ENCODE measurements at places on chromosomes 4 and X.
A peak's percentile ranks its signal among the peaks of the same experiment; 100 is the strongest.

DNA sequence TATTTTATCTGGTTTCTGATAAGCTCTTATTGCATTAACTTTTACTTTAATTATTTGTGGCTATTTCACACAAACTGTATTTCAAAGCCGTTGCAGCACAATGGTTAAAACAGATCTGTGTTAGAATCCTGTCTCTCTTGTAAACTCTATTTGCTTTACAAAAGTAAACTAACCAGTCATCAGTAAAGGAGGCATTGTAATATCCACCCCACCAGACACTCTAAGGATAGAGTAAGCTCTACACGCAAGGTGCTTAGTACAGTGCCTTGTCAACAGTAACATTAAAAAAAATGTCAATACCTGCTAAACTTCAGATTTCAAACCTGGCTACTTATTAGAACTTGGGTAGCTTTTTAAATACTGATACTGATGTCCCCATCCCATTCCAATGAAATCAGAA is 228.4 kb downstream of the RCHY1 start:
- no peak for DNase-seq

DNA sequence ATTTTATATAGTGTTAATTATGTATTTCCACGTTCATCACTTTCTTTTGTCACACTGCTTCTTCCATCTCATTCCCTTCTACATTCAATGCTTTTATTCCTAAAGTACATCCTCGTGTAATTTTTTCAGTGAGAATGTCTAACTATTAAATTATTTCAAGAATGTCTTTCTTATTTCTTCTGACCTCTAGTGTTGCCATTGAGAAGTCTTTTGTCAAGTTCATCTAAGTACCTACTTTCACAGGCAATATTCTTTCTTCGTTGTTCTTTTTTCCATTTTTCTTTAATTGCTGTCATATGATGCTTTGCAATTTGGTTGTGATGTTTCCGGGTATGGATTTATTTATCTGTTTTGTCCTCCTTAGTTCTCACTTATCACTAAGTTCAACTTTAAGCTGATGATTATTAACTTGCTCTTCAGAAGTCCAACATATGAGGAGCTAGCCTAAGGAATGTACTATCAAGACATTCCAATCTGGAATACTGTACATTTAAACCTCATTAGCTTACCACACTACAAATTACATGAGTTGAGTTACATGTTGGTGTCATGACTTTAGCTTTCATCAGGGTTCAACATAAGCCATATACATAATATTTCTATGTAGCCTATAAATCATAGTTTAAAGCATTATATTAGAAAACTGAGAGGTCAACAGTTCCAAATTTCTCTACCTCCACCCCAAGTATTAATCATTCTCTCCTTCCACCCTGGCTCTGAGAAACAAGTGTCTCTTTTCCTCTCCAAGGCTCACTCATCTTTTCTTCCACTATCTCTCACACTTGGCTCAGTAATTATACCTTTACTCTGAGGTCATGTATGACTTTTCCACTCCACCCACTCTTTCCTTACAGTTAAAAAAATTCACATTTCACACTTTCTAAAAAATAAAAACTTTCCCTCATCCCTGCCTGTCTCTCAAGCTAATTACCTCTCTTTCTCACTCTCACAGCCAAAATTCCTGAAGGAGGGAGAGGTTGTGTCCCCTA is 81.5 kb downstream of the COX18 start:
- no peak for DNase-seq

DNA sequence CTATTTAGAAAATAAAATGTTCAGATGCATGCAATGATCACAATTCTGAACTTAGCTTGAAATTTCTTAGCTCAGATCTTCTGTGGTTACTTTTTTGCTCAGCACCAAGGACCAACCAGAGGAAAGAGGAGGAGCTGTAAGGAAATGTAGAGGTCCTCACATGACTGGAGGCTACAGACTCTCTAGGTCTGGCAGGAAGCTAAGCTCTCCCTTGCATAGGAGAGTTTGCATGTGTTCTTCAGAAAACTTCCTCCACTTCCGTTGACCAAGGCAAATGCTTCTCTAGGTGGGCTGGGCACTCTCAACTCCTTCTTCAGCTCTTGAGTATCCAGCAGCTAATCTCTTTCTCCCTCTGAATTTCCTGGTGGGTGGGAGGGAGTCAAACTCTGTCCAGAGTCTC is 119.6 kb downstream of the BTC start:
- no peak for DNase-seq

- no peak for DNase-seq
These were observed 893 bp upstream of the METAP1 start for GRCh38 chr4:98994474-98995182.

DNA sequence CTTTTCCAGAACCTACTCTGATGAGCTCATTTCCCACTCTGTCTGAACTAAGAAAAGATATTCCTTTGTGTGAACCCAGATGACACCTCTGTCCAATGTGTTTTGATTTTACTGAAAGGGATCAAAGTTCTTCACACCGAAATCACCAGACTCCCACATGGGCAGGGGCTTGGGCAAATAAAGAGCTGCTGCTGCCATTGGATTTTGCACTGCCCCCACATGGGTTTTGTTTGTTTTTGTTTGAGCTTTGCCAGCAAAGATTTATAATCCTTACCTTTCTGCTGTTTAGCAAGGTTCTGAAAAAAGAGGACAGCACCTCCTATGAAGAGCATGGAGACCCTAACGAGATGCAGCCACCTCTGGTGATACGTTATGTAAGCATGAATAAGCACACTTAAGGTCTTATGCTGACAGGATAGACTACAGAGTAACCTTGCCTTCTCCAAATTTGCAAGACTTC is 44.3 kb downstream of the HSD17B13 start:
- DNase-seq = no peak

DNA sequence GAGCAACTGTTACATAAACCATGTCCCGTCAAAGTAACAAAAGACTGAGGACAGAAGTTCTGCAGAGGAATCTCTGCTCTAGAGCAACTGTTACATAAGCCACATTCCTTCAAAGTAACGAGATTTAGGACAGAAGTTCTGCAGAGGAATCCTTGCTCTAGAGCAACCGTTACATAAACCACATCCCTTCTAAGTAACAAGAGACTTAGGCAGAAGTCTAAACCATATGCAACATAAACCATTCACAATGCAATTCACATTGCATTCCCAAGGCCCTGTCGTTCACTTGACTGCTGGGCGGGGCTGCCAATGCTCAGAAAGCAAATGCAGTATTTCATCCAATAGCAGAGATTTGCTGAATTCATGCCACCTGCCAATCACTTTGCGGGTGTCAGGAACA is 124.4 kb upstream of the PUDP start:
- no peak for DNase-seq

- DNase-seq = no peak
These were observed 25.6 kb upstream of the PRDM8 start for GRCh38 chr4:80171656-80172055.

- DNase-seq = no peak
These were observed 733.3 kb downstream of the RPA4 start for GRCh38 chrX:97616883-97617530.

GRCh38 chr4:62394766-62395165 is 1194.6 kb downstream of the ADGRL3 start:
- no peak for DNase-seq

GRCh38 chrX:40120838-40121580 is 23.3 kb upstream of the BCOR start:
- DNase-seq = no peak

DNA sequence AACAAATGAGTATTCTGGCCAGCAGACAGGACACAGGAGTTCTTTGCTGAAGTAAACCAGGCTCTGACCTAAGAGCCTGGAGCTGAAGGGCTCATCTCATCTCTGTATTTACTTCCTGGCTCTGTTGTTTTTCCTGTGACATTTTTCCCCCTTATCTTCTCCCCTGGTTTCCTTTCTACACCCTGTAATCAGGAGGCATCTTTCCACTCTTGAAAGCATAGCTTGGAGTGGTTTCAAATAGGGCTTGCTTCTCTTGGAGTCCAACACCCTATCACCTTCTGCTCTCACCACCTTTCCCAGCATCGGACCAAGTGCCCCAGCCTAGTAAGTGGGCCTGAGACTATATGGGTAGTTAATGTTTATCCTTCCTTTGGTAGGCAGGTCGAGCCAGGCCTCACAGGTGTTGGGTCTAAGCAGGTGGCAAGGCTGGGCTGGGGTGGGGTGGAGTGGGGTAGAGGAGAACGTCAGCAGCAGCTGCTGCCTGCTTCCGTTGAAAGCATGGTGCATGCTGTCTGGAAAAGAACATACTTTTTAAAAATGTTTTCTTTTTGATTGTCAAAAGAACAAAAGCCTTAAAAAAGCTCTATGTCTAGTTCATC is 1.2 kb downstream of the DRP2 start:
- no peak for DNase-seq

DNA sequence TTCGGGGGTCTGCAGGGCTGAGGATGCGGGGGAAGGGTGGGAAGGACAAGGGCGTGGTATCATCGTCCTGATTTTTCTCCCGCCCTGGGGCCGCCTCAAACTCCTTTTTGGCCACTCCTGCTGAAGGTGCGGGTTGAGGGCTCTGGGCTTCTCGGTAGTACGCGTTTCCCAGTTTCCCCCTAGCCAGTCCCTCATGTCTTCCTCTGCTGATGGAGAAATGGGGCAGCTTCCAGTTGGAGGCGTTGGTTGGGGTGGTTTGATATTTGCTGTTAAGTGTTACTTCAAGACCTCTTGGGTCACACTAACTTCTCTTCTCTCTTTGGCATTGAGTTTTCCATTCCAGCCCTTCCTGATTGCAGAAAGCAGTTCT is 482 bp downstream of the GSTCD start:
- DNase-seq = no peak

DNA sequence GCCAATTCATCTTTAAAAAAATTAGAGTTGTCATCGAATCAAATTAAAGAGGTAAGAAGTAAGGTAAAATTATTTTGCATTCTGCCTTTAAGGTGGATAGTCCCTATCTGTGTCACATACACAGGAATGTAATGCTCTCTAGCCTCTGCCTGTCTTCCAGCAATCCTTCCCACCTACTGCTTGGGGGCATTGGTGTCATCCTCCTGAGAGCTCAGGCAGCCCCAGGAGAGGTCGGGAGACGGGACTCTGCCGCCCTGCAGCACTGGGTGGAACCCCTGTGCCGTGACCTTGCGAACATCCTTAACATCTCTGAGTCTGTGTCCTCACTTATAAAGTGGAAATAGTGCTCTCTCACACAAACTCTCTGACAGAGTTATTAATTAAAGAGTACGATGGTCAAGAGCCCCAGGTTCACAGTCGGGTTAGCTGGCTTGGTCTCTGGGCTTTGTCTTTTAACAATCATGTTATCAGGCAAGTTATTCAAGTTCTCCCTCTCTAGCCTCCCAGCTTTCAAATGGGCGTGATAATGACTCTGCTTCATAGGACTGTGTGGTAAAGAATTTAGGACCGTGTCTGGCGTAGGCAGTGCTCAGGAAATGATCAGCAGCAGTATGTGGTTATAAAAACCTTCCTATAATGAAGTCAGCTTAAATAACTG is 10.2 kb downstream of the TLR3 start:
- DNase-seq = no peak

DNA sequence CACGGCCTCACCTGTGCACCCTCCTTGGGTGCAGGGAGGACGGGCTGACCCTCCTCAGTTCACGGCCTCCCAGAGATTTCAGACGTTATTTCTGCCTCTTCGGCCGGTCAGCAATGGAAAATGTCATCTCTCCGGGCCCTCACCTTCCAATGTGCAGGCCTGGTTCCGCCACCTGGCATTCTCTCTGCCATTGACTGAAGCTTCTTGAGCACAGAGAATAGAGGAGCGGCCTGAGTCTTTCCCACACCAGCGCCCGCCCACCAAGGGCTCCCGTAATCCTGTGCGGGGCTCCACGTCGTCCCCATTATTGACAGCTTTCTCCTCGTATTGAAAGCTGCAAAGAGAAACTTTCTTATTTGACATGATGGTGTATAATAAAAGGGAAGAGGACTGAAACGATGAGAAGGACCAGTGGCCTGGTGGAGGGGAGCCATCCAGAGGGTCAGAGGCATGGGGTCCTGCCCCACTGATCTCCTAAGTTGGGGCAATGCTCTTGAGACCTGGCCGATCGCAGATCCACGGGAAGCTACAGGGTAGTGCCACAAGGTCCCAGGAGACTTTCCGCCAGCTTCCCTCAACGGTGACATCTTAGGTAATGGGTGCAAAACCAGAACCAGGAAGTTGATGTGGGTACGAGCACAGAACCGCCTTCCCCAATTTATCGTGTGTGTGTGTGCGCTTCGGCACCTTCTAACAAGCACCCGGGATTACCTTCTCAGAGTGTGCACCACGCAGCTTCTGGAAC is 20.6 kb downstream of the HTRA3 start:
- DNase-seq = peak; percentile 9

DNA sequence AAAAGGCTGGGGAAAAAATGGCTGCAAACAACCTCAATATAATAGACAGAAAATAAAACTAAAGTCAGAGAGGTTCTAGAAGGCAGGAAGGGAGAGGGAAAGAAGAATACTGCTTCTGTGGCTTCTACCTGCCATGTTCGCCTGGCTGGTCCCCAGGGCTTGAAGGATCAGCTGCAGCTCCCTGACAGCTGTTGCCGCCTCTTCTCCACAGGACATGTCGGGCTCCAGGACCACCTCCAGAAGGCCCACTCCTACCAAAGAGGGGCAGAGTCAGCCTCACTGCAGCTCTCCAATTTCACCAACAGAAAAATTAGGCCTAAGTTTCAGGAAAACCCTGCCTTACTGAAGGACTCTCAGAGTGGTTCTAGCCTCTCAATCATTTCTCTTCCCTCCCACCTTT is 44.9 kb downstream of the GATB start:
- no peak for DNase-seq
